Stimulated activated naive CD8-positive, alpha-beta T cell treated with anti-CD3 and anti-CD28 coated beads, Interleukin-15, amount 100 ng/mL, for 72 hours (primary cell): ENCODE measurements at places on chromosomes 16 and 17.

DNA sequence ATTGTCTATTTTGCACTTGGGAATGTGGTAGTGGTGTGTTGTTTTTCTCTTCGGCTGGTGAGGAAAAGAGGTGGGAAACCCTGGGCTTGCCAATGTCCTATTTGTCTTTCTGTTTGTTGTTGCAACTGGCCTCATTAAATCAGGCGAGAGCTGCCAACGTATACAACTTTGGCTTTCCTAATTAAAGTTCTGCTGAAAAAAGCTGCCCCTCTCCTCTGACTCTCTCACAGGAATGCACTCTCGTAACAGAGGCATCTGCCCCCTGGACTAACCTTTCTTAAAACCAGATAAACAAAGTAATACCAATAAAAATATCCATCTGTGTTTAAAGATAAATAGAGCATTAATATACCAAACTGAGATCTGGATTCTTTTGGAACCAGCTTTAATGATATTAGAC, 7.8 kb downstream of the CDRT15 start:
- DNase-seq, result no peak

- DNase-seq, result no peak
Observed at GRCh38 chr17:27408891-27409290, 47.4 kb upstream of the KSR1 start.

DNA sequence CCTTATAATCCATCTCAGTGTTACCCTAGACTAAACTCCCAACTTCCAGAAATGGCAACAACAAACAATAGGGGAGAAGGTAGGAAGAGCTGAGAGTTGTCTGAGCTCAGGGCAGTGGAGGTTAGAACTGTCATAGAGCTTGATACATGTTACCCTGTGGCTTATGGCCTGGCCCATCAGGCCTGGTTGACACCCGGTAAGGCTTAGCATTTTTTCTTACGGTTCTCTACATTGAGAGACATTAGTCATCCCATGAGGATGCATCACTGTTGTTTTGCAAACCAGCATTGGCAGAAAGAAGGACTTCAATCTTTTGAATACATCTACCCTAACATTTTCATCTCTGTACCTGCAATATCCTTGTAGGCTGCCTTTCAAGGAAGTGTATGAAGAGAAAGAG, 226.6 kb downstream of the PHKB start:
- DNase-seq, result no peak

- no peak for DNase-seq
Observed at GRCh38 chr17:9220398-9221146, 199.3 kb downstream of the NTN1 start.

- DNase-seq, result no peak
Observed at GRCh38 chr16:68636818-68637217, 8.3 kb upstream of the CDH3 start.

GRCh38 chr16:79365702-79366101, 234.8 kb downstream of the MAF start:
- DNase-seq, result no peak

DNA sequence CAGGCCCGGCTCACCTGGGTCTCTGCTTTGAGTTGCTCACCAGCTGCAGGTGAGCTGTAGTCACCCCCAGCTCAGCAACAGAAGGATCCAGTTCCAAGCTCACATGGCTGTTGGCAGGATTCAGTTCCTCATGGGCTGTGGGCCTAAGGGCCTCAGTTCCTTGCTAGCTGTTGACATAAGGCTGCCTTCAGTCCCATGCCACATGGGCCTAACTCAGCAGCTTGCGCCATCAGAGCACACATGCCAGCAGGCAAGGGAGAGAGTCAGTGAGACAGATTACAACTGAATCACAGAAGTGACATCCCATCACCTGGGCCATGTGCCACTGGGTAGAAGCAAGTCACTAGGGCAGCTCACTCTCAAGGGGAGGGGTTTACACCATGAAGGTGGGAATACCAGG, 24.7 kb downstream of the PSMD7 start:
- no peak for DNase-seq

DNA sequence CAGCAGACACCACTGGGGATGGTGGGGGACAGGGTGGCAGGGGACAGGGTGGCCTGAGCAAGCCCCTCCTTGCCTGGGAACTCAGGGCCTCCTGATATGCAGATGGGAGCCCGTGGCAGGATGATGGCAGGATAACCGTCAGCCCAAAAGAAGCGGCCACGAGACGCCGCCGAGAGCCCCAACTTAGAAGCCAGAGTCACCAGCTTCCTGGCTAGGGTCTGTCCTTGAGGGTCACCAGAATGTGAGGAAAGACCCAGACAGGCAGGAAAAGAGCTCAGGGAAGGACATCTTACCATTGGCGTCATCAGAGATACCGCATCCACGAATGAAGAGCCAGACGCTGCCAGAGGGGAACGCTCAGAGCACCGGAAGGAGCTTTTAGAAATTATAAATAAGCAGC, 19.4 kb downstream of the RAB40C start:
- no peak for DNase-seq

GRCh38 chr16:67286441-67287235, 7.3 kb downstream of the PLEKHG4 start:
- no peak for DNase-seq

- no peak for DNase-seq
Observed at GRCh38 chr17:32143527-32143870, 1.2 kb downstream of the RHOT1 start.

- no peak for DNase-seq
Observed at GRCh38 chr16:66422366-66422765, 4.7 kb upstream of the BEAN1 start.

DNA sequence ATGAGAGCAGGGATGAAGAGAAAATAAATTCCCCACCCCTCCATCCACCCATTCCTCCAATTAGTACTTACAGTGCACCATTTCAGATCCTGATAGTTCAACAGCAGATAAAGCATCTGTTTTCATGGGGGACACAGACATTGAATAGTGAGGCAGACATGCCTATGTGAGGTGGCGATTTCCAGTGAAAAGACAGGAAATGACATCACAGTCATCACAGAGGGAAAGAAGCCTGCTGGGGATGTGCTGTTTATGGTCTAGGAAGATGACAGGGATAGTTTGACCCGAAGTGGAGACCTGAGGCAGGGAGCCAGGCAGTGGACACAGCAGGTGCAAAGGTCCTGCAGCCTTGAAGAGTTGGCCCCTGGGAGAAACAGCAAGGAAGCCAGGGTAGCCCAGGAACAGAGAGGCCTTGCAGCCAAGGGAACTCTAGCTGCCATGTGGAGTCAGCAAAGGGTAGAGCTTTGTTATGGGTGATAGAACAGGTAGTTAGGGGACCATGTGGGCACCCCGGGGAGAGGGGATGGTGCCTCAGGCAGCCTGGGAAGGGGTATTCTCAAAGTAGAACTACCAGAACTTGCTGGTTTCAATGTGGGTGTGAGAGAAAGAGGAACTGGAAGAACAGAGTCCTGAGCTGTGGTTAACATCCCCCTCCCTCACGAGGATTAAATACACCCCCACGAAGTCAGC, 256.6 kb downstream of the CPPED1 start:
- no peak for DNase-seq

GRCh38 chr16:88387941-88388627, 5.3 kb downstream of the ZNF469 start:
- DNase-seq, result no peak

DNA sequence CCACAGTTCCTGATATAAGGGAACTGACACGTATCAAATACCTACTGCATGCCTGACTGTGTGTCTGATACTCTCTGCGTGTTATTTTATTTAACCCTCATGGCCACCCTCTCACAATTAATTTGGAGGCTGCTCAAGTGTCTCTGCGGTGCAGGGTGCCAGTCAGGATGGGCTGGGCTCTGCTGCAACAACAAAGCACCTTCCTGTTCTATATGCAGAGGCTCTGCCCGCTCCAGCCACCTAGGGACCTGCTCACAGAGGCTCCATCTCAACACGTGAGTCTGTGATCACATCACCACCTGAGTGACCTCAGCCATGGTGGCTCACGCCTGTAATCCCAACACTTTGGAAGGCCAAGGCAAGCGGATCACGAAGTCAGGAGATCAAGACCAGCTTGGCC, 87.1 kb downstream of the SLC39A11 start:
- DNase-seq, result no peak

DNA sequence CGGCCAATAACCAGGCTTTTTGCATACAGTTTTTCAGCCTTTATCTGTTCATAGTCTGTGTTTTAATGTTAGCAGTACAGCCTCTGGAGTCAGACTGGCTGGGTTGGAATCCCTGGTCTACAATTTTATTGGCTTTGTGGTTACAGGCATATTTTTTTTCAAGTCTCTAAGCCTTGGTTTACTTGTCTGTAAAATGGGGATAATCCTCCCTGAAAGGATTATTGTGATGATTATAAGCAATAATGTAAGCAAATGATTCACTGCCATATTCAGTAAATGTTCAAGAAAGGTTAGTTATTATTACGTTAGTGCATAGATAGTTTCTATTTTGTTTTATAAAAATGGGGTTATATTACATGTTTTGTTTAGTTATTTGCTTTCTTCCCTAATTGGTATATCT, 15.7 kb downstream of the COX10 start:
- no peak for DNase-seq

DNA sequence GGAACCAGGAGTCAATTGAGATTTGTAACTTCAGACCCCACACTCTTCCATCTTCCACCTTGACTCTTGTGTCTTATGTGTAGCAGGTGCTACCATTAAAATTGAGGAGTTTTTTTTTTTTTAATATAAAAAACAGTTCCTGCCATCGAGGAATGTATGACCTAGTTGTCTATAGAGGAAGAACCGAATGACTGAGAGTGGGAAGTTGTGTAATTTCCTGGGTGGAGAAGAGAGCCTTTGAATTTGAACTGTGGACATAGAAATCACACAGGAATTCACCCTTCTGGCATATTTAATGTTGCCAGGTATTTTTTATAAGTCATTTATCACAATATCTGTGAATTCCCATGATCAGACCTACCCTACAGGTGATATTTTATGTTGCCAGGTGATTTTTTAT, 22.0 kb downstream of the SP2 start:
- DNase-seq, result no peak

DNA sequence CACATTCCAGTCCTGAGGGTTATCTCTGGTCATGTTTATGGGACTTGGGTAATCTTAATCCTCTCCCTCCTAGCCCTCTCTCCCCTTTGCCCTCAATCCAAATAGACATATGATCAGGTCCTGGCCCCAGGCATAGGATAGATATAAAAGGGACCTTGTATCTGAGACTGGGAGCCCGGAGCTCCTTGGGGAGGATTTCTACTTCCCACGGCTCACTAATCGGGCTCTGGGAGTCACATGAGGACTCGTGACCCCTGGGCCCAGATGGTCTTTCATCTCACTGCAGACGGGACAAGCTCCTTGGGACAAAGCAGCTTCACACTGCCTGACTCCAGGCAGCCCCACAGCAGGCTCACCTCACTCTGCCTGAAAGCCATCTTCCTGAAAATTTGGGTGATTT, 57.8 kb upstream of the LYRM9 start:
- no peak for DNase-seq

DNA sequence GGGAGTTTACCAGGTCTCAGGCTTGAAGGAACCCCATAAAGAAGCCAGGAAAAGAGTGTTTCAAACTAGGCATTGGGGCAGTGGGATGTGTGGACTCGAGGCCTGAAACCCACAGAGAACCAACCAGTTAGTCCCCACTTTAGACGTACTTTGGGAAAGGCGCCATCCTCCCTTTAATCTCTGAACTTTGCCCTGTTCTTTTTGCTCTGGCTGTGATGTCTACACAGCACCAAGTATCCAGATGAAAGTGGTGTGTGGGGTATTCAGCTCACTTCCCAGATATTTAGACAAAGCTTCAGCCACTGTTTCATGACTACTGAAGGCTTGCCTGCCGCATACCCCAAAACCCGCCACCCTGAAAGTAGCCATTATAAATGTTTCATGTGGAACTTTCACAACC, 116.9 kb upstream of the IRX5 start:
- no peak for DNase-seq

- no peak for DNase-seq
Observed at GRCh38 chr17:80990921-80991644, 558 bp upstream of the CHMP6 start.

DNA sequence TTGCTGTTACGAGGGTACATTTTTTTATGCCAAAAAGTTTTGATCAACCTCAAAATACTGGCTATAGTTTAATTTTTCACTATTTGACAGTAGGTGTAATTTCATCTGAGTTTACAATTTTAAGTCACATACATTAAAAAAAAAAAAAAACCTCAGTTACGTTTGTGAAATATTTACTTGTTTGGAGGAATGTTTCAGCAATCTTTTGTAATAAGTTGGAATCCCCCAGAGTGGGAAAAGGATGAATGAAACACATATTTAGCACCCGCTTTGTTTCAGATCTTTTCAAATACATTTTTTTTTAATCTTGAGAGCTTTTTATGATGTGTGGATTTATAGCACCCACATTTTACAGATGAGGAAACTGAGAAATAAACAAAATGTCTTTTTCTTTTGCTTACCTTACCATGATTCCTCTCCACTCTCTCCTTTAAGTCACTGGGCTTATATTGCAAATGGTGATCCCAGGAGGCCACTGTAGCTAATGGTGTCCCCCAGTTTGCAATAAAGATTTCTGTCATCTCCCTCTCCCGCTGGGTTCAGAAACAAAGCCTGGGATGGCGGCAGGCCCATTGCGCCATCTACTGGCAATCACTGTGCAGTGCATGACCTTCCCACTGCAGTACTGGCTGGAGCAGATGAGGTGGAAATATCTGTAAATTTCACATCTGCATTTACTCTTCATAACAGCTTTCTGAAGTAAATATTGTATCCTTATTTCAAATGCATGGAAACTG, 27.7 kb downstream of the TBC1D3B start:
- peak; percentile 66 for DNase-seq

DNA sequence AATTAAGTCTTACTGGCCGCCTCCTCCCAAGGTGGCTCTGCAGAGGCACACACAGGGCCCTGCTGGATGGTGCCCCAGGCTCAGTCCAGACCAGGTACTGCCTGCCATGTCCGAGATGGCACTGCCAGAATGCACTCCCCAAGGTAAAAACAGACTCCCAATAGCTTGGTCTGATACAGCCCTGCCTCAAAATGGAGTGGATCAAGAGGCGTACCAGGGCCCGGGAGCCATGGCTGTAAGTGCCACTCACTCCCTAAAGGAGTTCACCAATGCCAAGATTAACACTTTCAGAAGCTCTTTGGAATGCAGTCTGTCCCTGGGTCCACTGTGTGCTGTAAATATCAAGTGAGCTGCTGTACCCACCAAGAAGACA, 576 bp upstream of the MYO18A start:
- DNase-seq, result no peak
